Diencephalon (tissue), 1 donor: ENCODE measurements at places on chromosomes 11 and 22. TPM values are rescaled to one million over a fixed set of nuclear protein-coding genes. Genes with fewer than 3 reads are reported as not detected.

Gene ANKK1
- 0.23 TPM for total RNA-seq

Gene KLHL35
- total RNA-seq = 23.8 TPM

Gene PRRG4
- 0.46 TPM for total RNA-seq

Gene SHISAL1
- 43.8 TPM for total RNA-seq

Gene RIMBP3B
- total RNA-seq = 1.2 TPM

Gene IL17REL
- total RNA-seq = 0.69 TPM

Gene RIN1
- 1.4 TPM for total RNA-seq

Gene POLR2F
- total RNA-seq = 37.4 TPM

Gene UPK3A
- total RNA-seq = not detected

Gene FOLH1
- total RNA-seq = 4.6 TPM

Gene HBG2
- total RNA-seq = 2,344 TPM

Gene ATXN10
- total RNA-seq = 292 TPM

Gene MS4A3
- total RNA-seq = 1.6 TPM

Gene DENND5A
- total RNA-seq = 198 TPM

Gene APOA4
- not detected for total RNA-seq

Gene ANO3
- total RNA-seq = 6.2 TPM

Gene NAA40
- total RNA-seq = 19.8 TPM

Gene HEPHL1
- not detected for total RNA-seq

Gene CCDC86
- 5.1 TPM for total RNA-seq

Gene TRIM34
- total RNA-seq = 2.3 TPM

Gene SPINDOC
- total RNA-seq = 12.7 TPM

Gene ABCG4
- total RNA-seq = 9.0 TPM

Gene DCHS1
- total RNA-seq = 48.4 TPM

Gene KLHDC7B
- total RNA-seq = not detected

Gene OR5B21
- total RNA-seq = not detected

Gene PYGM
- 2.3 TPM for total RNA-seq

Gene RHOD
- 0.23 TPM for total RNA-seq

Gene TSPAN32
- 0.69 TPM for total RNA-seq

Gene RAG1
- 0.69 TPM for total RNA-seq

Gene SLC29A2
- total RNA-seq = 2.1 TPM

Gene MRGPRX4
- total RNA-seq = not detected

Gene CLDN5
- total RNA-seq = 91.8 TPM

Gene C1QTNF4
- total RNA-seq = 33.2 TPM

Gene VPS26B
- 74.0 TPM for total RNA-seq

Gene SMTNL1
- not detected for total RNA-seq

Gene ART1
- not detected for total RNA-seq
